NCI-H2081 treated with DMSO at 0.1 percent for 48 hours (cell line): ENCODE measurements at places on chromosomes 1 and 21.

GRCh38 chr21:44052830-44053226 is 40.7 kb downstream of the TRAPPC10 start:
- no peak for DNase-seq

DNA sequence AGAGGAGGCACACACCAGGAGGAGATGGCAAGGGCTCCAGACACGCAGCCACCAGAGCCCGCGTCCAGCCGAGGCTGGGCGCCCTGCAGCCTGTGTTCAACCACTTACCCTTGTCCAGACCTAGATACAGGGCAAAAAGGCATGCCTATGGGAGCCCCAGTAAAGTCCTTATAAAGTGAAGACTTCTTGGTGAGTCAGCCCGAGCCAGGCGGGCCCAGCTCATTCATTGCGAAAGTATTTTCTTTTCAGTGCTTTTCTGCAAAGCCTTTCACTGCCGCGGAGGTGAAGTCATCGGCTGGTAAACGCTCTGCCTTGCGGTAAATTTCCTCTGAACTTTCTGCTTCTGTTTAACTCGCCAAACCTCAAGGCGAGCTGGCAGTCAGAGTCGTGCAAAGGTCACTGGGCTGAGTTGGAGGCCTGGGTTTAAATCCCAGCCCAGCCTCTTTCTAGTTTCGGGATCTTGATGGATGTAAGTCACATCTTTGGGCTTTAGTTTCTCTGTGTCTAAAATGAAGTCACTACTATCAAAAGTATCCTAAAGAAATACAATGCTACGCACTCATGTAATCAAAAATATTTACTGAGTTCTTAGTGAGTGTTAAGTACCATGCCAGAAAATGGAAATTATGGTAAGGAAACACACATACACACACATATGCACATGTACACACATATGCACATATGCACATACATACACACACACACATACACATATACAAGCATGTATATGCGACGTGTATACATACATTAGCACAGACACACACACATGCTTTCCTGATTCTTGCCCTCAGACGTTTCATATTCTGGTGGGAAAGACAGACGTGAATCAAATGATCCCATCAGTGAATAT is 54.7 kb upstream of the IFFO2 start:
- DNase-seq, result no peak

DNA sequence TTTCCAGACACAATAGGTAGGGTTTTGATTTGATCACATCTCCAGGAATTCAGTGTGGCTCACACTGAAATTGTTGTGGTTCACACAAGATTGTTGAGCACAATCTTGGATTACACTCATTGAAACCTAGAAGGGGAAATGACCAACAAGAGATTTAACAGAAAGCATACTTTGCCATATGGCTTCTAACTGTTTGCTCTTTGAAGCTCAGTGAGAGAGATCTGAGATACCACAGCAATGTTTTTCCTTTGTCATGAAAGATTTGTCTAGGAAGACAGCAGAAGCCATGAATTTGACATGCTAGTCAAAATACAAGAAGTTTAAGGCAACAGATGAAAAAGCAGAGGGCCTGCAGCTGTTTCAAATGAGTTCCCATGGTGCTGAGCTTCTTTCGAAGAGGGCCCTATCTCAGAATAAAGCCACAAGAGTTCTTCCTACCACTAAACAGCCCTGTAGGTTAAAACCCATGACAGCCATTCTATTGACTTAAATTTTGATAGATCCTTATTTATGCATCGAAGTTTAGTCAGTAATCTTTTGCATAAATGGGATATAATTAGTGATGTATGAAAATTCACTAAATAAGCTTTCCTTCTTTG is 650.4 kb downstream of the LTN1 start:
- no peak for DNase-seq

DNA sequence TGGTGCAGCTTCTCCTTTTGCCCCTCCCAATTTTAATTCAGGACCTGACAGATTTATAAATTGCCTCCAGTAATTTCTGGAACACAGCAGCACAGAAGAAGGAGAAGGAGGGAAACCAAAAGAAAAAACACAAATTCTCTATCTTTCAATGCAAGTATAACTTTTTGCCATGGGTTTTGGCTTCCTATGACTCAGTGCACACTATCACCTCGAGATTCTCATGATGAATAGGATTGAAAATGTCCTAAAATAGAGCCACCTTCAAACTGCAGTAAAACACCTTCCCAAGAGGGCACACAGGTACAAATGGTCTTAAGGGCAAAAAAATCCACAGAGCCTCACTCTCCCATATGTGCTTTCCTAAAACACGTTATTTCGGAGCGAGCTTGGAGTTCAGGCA is 113.6 kb downstream of the HLCS start:
- no peak for DNase-seq

- no peak for DNase-seq
Observed at GRCh38 chr1:38268226-38268625, 221.6 kb upstream of the POU3F1 start.
